ENCODE measurements at places on chromosomes 12 and 14. TPM values are rescaled to one million over a fixed set of nuclear protein-coding genes. Genes with fewer than 3 reads are reported as not detected.

DACT1 gene
- total RNA-seq: 0.13 TPM

MORN3 gene
- total RNA-seq: 0.26 TPM

CISTR gene
- not detected for total RNA-seq

GRCh38 chr12:113326775-113327395 is 8.0 kb downstream of the SLC8B1 start:
- DNase-seq: no peak

DNA sequence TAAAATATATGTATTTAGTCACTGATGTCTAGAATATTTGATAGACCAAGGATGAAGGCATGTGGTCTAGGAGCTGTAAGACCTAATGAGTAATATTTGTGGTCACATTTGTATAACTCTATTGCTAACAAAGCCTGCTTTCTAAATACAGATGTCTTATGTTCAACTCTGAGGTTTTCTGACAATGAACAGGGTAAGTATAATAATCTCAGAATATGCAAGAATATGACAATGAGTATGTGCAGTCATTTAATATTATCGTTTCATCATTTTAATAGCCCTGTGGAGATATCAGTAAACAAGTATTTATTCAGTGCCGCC is 389.6 kb downstream of the LRIG3 start:
- no peak for DNase-seq

Measured in dermis microvascular lymphatic vessel endothelial cell (primary cell).